AG04450 (cell line): ENCODE measurements at places on chromosomes 3 and 15.

DNA sequence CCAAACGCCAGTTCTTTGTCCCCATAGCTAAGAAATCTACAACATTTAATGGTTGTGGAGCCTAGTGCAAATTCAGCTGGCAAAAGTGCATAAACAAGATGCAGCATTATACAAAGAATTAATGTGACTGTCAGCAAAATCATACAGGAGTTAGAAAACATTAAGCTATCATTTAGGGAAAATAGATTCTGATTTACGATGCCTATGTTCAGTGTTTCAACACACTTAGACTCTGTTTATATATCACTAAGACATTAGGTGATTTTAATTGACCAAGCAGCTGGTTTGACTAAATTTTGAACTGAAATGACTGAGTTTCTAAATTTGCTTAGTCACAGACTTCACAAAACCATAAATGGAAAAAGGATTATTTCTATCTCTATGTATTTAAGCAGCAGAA is 1076.8 kb downstream of the TBL1XR1 start:
- no peak for DNase-seq

DNA sequence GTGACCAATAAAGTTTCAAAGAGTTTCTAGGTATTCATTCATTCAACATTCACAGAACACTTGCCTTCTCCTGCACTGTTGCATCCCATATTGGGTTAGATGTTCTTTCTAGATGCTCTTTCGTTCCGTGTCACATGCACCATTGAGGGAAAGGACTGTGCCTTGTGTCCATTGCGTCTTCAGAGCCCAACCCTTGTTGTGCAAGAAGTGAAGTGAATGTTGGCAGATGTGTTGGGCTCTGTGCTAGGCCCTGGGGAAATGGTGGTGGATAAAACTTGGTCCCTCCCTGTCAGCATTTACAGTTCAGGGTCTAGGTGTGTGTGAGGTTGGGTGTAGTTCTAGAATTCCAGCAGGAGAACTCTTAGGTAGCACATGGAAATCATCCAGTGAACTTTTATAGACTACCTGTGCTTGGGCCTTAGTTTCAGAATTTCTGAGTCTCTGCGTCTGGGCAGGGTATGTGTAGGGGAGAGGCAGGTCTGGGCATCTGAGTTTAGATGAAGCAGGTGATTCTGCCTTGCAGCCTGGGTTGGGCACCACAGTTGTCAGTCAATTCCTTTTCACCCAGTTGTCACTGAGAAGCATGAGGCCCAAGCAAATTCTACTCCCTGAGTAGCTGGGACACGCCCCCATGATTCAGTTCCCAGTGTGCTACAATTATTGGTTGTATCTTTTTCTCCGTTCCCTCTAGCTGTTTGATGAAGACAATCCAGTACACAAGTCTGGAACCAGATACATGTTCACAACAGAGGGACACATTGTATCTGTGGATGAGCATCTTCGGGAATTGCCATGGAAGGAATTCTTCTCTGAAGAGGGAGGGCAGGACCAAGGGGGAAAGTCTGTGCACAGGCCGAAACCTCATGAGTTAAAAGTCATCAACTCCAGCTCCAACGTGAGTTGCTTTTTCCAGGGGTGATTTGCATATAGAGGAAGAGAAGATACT is 25.4 kb downstream of the EDEM1 start:
- DNase-seq = no peak

GRCh38 chr15:93382200-93382820 is 293.3 kb upstream of the RGMA start:
- DNase-seq = no peak

DNA sequence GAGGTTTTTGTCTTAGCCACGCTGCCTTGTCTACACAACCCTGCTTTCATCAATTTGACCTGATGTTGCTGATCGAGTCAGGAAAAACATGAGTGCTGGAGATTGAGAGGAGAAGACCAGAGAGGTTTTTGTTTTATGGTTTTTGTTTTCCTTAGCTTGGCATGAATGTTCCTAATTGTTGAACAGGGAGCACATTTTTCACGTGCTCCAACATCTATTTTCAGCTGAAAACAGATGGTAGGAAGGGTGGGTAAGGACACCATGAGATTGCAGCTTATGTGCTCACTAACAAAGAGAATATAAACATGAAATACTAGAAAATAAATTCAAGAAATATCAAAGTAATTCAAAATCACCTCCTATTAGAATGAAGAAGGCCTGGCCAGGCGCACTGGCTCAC is 79.9 kb upstream of the LMCD1 start:
- DNase-seq = no peak

DNA sequence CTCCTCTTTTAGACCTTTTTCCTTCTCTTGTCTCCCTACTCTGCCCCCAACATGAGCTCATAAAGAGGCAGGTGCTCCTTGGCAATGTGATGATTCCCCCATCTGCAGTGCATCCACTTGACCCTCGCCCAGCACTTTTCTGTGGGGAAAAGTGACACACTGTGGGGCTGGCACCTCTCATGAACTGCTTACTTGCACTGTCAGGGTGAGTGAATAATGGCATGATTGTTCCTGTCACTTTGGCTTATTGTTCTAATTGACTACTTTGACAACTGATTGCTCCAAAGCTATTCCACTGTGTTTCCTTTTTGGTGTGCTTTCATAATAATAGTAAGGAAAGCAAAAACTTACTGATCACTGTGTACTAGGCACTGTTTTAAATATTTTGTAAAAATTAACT is 253.3 kb upstream of the SUCLG2 start:
- no peak for DNase-seq

DNA sequence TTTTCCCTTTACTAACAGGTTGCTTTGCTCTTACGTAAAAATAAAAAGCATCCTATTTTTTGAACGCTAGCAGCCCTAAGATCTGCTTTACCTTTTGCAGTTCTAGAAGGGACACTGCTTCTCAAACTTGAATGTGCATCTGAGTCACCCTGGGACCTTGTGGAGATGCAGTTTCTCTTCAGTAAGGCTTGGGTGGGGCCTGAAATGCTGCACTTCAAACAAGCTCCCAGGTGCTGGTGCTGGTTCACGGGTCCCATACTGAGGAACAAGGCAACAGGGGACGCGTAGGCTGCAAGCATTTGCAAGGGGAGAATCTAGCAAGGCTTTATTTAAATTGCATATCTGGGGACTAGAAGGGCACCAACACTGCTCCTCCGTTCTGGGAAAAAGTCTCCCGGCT is 30.0 kb downstream of the MB21D2 start:
- no peak for DNase-seq

DNA sequence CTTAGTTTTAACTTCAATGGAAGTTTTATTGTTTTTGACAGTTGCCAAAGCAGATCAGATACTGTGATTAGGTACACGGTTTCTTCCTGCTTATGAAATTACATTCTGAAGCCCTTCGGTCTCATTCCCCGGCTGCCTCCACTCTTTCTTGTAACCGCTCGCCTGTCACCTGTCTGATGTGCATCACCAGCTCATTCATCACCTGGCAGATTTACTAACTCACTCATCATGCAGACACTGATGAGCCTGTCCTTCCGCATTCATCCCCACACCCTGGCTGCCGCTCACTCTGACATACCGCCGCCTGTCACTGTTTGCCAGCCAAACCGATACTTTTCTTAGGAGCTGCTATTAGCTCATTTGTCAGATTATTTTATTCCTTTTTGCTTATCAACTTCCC is 82.8 kb upstream of the NSMCE3 start:
- no peak for DNase-seq

DNA sequence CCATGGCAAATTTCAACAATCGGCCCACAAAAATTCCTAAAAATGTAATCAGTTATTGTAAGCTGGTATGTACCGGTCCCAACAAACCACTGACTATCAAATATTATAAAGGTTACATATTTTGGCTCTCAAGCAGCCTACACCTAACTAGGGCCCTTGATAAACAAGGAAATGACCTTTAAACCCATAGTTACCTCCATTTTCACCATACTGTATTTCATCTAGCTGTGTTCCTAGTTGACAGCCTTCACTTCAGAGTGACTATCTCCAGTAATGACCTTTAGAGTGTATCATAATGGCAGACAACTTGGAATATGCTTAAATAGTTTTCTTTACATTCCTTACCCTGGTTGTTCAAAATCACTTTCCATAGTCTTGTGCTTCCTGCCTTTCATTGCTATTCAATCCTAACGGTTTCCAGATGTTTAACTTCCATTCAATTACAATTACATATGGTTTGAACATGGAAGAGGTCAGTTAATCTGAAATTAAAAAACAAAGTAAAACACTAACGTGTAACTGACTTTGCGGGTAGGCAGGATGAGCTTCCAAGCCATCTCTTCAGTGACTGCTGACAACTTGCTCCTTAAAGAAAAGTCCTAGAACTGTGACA is 111.9 kb upstream of the TSC22D2 start:
- DNase-seq = no peak

DNA sequence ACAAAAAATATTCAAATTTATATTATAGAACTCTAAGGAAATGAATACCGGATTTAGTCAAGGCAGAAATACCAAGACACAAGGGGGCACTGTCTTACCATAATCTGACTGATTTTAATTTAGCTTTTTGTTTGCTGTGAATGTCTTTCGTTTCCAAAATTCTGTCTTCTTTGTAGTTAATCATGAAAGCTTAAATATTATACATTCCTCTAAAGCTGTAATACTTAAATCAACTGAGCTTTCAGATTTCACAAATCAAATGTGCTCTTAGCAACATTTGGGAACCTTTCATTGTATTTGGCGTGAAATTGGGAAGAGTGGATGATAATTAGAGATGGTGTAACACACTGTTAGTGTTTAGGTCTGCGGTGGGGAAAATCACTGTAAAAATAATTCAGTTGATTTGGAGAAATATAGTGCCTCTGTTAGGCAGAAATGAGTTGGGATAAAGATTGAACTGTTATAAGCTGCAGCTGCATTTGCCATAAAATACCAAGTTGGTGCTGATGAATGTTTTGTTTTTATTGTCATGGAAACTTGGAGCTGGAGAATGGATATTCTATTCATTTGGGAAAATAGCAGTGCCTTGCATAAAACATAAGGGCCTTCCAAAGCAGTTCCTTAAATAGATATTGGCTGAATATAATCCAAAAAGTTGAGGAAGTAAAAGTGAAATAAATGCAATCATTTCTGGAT is 228.2 kb downstream of the TCF12 start:
- DNase-seq = no peak

DNA sequence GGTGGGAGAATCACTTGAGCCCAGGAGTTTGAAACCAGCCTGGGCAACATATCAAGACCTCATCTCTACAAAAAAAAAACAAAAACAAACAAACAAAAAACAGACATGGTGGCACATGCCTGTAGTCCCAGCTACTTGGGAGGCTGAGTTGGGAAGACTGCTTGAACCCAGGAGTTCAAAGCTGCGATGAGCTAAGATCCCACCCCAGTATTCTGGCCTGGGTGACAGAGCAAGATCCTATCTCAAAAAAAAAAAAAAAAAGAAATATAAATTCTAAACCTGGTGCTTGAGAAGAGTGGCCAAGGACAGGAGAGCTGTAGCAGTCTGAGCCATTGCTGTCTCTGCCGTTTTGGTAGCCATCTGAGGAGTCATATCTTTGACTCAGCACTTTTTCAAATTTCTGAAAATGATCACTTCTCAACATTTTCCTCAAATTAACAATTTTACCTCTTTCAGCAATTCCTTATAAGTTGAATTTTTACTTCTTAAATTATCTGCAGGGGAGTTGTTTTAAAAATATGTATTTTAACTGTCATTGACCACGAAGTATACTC is 3.6 kb upstream of the DENND4A start:
- no peak for DNase-seq
